ENCODE measurements at places on chromosomes 2 and 18. TPM values are rescaled to one million over a fixed set of nuclear protein-coding genes. Genes with fewer than 3 reads are reported as not detected.

Gene BMP10
- not detected for polyA plus RNA-seq

DNA sequence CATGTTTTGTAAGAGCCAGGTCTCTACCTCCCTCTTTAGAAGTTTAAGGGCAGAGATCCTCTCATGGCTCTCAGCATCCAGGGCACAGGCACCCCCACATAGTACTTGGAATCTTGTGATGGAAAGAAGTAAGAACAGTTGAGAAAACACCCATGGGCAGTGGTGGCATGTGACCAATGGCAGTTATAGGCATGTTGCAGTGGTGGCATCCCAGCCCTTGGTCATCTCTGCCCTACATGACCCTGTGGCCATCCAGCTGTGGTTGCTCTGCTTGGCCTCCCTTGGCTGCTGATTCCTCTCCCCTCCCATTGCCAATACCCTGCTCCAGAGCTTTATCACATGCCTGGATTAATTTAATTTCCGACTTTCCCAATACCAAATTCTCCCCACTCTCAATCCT, 13.3 kb upstream of the MSH2 start:
- peaks cover 9% of the 10 kb centered on the region for H3K27me3 ChIP-seq
- no peak overlapping the region for H3K27ac ChIP-seq
- H3K4me3 ChIP-seq = no peak overlapping the region

- no peak overlapping the region for H3K27ac ChIP-seq
- no peaks in the 10 kb centered on the region for H3K36me3 ChIP-seq
- DNase-seq = no peak
- H3K4me3 ChIP-seq = no peak overlapping the region
- H3K27me3 ChIP-seq = peaks cover 11% of the 10 kb centered on the region
Observed at GRCh38 chr2:9648821-9649220, 18.0 kb upstream of the YWHAQ start.

GRCh38 chr18:72846736-72847533, 20.9 kb downstream of the NETO1 start:
- H3K27ac ChIP-seq = no peak overlapping the region
- no peaks in the 10 kb centered on the region for H3K27me3 ChIP-seq
- H3K4me1 ChIP-seq = no peaks in the 10 kb centered on the region
- H3K36me3 ChIP-seq = no peaks in the 10 kb centered on the region

- no peaks in the 10 kb centered on the region for H3K27me3 ChIP-seq
- no peak overlapping the region for H3K4me3 ChIP-seq
- DNase-seq = no peak
- no peaks in the 10 kb centered on the region for H3K36me3 ChIP-seq
- no peak overlapping the region for H3K27ac ChIP-seq
Observed at GRCh38 chr2:238128534-238129001, 9.9 kb upstream of the KLHL30 start.
